ENCODE measurements at places on chromosomes 7 and 10. TPM values are rescaled to one million over a fixed set of nuclear protein-coding genes. Genes with fewer than 3 reads are reported as not detected.

GRCh38 chr7:94087664-94088352 is 83.7 kb upstream of the BET1 start:
- DNase-seq, result no peak

DNA sequence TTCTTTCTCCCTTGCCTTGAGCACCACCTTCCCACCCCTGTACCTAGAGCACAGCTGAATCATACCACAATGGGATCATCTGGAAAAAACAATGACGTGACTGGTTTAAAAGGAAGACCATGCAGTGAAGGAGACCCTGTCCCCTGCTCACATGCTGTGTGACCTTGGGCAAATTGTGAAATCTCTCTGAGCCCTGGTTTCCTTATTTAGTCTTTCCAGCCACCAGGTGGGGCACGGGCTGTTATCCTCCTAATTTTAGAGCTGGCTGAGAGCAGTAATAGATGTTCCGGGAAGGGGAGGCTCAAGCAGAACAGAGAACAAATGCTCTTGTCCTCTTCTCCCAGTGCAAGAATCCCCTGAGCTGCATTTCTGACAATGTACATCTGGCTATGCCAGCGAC is 198.3 kb downstream of the RPS24 start:
- DNase-seq, result no peak

GRCh38 chr10:63930584-63930983 is 409.4 kb downstream of the REEP3 start:
- no peak for DNase-seq

GRCh38 chr7:151451626-151452571 is 12.0 kb upstream of the CRYGN start:
- no peak for DNase-seq

DNA sequence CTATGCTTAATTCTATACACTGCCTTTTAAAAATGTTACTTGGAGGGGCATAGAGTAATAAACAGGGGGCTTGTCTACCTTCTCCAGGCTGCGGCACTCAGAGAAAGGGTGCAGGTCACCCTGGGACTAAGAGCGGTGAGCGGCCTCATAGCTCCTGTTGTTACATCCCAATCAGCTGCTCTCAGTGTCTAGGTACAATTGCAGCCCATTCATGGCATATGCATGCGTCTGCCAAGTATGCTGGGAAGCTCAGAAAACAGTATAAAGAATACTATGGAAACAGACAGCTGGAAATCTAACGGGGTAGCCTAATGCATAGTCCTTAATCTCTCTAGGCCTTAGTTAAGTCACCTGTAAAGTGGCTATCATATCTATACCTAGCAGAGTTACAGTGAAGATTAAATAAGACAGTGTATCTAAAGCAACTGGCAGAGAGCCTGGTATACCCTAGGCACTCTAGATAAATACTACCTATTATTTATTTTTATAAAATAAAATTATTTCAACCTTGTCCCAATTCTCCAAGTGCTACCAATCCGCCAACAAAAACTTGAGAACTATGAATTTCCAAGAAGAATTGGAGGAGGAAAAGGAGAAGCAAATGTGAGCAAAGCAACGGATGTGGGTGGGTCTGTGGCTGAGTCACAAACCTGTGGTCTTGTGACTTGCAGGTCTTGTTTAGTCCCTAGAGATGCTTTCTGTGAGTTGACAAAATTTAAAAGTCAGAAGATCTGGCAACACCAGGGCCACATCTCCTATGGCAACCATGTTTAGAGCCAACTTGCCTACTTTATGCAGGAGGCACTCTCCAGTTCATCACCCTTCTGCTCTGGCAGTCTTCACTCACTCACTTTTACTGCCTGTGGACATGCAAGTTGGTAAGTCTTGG is 183.0 kb downstream of the RAPGEF5 start:
- DNase-seq, result no peak

DNA sequence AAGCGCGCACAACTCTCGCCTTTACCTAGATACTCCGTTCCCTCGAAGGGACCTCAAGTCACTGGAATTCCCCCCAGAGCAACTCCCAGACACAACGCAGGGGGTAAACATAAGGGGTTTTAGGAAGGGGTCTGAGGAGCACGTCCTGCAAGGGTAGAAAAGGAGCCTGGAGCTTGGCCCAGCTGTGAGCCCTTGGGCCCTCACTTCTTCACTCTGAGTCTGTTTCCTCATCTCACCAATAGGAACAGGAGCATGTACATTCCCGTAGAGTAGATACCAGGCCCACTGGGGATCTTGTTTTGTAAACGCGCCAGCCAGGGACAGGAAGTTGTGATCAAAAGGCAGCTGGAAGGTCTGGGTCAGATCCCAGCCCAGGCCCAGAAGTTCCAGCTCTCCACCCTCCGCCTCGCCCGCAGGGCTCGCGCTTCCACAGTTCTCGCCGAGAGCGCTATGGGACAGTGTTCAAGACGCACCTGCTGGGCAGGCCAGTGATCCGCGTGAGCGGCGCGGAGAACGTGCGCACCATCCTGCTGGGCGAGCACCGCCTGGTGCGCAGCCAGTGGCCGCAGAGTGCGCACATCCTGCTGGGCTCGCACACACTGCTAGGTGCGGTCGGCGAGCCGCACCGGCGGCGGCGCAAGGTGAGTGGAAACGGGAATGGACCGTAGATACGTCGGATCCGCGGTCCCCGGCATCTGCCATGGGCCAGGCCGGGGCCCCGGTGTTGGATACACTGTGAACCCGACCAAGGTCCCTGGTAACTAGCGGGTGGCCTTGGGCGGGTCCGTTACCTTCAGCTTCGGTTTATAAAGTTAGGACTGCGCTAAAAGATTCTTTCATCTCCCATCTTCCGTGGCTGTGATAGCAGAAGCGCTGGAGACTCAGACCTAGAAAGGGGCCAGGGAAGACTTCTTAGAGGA is 1.3 kb downstream of the CYP26C1 start:
- DNase-seq, result no peak

- no peak for DNase-seq
These were observed 712.8 kb downstream of the PARD3 start for GRCh38 chr10:34102237-34102673.

- no peak for DNase-seq
These were observed 340.2 kb downstream of the KIF20B start for GRCh38 chr10:90041585-90041984.

GRCh38 chr7:45582868-45583277 is 8.7 kb downstream of the ADCY1 start:
- DNase-seq, result no peak

GRCh38 chr7:36682102-36682501 is 42.2 kb downstream of the AOAH start:
- DNase-seq, result no peak

- DNase-seq, result no peak
These were observed 3.5 kb upstream of the SRRM3 start for GRCh38 chr7:76198202-76198601.

- no peak for DNase-seq
These were observed 350.9 kb upstream of the NPVF start for GRCh38 chr7:25578991-25579777.

- no peak for DNase-seq
These were observed 75.5 kb downstream of the MACC1 start for GRCh38 chr7:20141666-20142065.

- DNase-seq, result no peak
These were observed 84.9 kb downstream of the CAMK1D start for GRCh38 chr10:12434277-12434676.

GRCh38 chr10:131724891-131725580 is 175.8 kb upstream of the PPP2R2D start:
- no peak for DNase-seq

GRCh38 chr10:42926843-42927242 is 144.2 kb downstream of the BMS1 start:
- no peak for DNase-seq

DNA sequence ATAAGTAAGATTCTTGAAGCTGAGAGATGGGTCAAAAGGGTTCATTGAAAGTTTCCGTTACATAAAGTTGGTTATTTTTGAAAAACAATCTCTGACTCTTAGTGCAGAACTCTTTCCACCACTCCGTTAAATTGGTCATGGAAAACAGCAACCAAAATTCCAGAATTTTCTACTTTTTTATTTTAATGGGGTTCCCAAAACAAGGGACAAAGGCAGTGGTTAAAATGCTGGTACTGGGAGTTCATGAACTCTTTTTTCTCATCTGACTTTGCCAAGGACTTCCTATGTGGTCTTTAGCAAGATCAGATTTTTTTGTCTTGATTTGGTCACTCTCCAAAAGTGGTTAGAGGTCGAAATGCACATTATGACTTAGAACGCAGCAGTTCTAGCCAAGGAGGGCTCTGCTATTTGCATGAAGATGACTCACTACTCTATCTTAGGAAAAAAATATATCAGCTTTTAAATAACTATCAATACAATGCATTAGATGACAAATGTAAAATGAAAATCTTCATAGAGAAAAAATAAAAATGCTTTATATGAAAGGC is 145.7 kb downstream of the REEP3 start:
- no peak for DNase-seq

GRCh38 chr10:19638182-19638895 is 177.9 kb upstream of the PLXDC2 start:
- no peak for DNase-seq

DNA sequence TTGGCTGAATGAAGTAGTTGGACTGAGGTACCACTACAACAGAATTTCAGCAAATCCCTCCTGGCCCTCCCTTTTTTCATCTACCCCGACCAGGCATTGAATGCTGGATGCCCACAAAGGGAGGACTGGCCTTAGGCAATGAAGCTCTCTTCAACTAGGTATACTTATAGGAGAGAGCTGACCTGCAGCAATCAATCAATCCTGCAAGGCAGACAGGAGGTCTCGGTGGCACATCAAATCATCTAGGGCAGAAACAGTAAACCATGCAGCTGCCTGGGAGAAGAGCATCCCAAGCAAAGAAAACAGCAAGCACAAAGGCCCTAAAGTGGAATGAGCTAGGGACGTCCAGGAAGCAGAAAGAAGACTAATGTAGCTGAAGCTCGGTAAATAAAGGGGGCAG is 2.4 kb upstream of the ABRAXAS2 start:
- DNase-seq, result no peak

GRCh38 chr7:14321947-14322346 is 332.5 kb upstream of the ETV1 start:
- no peak for DNase-seq

DNA sequence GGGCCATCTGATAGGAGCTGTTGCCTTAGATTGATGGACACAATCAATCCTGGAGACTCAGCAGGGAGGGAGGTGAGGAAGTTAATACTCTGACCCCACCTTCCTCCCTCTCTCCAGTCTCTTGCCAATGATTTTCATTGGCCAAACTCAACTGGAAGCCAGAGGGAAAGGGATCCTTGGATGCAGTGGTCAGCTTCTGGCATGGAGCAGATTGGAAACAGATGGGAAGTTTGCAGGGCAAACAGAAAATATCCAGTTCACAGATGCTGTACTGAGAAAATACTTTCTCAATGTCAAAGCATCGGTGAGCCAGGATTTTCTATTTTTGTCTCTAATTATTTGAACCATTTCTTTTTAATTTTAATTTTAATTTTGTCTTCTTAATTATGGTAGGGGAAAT is 170.8 kb downstream of the BBS9 start:
- DNase-seq, result no peak

DNA sequence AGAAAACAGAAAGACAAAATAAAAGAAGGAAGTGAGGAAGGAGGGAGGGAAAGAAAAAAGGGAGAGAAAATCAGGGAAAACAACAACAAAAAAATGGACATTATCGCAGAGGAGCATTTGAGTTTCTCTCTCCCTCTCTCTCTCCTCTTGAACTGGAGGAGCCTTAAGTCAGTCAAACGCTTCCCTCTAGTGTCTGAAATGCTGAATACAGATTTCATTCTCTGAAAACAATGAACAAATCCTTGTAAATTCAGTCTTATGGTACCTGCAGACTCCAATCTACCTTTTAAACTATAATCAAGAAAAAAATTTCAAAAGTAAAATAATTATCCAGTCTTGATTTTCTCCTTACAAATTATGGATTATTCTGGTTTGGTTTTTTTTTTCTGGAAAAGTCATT is 89.2 kb upstream of the PFKP start:
- no peak for DNase-seq

The GIMAP4 gene
- total RNA-seq, result 59.3 TPM

The PLOD3 gene
- total RNA-seq, result 45.4 TPM

The NKX1-2 gene
- total RNA-seq, result not detected

The GRID1 gene
- total RNA-seq, result not detected

The PLA2G12B gene
- total RNA-seq, result not detected

The NSMCE4A gene
- total RNA-seq, result 70.9 TPM

The CYP26C1 gene
- total RNA-seq, result not detected

The GJD4 gene
- total RNA-seq, result not detected

The HMX3 gene
- not detected for total RNA-seq

The HOXA9 gene
- not detected for total RNA-seq

The WDR86 gene
- total RNA-seq, result 0.59 TPM

The ADGRA1 gene
- total RNA-seq, result not detected

The ERVW-1 gene
- not detected for total RNA-seq

The RNLS gene
- 7.0 TPM for total RNA-seq

The NPC1L1 gene
- not detected for total RNA-seq

The TEX36 gene
- total RNA-seq, result not detected

Data from CD8-positive, alpha-beta memory T cell (primary cell).